Chondrocyte (in vitro differentiated cells): ENCODE measurements at places on chromosomes 13 and 19. TPM values are rescaled to one million over a fixed set of nuclear protein-coding genes. Genes with fewer than 3 reads are reported as not detected.

- no peaks in the 10 kb centered on the region for H3K4me1 ChIP-seq
- H3K36me3 ChIP-seq: peaks cover 1% of the 10 kb centered on the region
- no peak overlapping the region for H3K4me3 ChIP-seq
- peaks cover 2% of the 10 kb centered on the region for H3K27me3 ChIP-seq
- no peak overlapping the region for H3K27ac ChIP-seq
- no peak for DNase-seq
Measured at GRCh38 chr13:46934749-46935148, 37.9 kb upstream of the HTR2A start.

DNA sequence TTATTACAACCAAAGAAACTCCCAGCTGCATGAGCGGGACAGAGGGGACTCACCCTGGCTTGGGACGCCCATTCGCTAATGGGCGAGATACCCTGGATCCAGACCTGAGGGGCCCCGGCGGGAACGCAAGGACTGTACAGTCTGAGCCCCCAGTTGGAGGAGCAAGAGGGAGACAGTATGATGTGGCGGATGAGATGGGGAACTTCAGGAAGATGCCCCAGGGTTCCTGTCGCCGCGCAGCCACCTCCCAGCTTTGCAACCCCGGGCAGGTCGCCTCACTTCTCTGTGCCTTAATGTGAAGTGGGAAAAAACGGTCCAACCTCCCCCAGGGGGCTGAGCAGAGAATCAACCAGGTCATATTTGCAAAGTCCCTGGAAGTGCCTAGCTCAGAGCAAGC lies 2.5 kb downstream of the NPAS1 start:
- H3K27ac ChIP-seq: no peak overlapping the region
- no peak for DNase-seq
- H3K4me1 ChIP-seq: peaks cover 8% of the 10 kb centered on the region
- peaks cover 2% of the 10 kb centered on the region for H3K36me3 ChIP-seq
- H3K27me3 ChIP-seq: peaks cover 22% of the 10 kb centered on the region
- no peak overlapping the region for H3K4me3 ChIP-seq

GRCh38 chr13:75195495-75196146 lies 286.3 kb downstream of the TBC1D4 start:
- H3K27me3 ChIP-seq: no peaks in the 10 kb centered on the region
- peak overlapping the region; percentile 95 for H3K27ac ChIP-seq
- peaks cover 48% of the 10 kb centered on the region for H3K4me1 ChIP-seq
- DNase-seq: no peak
- peaks cover 1% of the 10 kb centered on the region for H3K36me3 ChIP-seq

- H3K4me1 ChIP-seq: peaks cover 11% of the 10 kb centered on the region
- no peak for DNase-seq
- H3K36me3 ChIP-seq: no peaks in the 10 kb centered on the region
- no peak overlapping the region for H3K4me3 ChIP-seq
- H3K27ac ChIP-seq: no peak overlapping the region
Measured at GRCh38 chr13:62747152-62747551, 1331.5 kb upstream of the PCDH20 start.

- no peak overlapping the region for H3K27ac ChIP-seq
- no peaks in the 10 kb centered on the region for H3K27me3 ChIP-seq
- H3K4me1 ChIP-seq: no peaks in the 10 kb centered on the region
- peaks cover 3% of the 10 kb centered on the region for H3K36me3 ChIP-seq
- H3K4me3 ChIP-seq: no peak overlapping the region
- DNase-seq: no peak
Measured at GRCh38 chr19:33040994-33041827, 23.5 kb downstream of the RHPN2 start.

GRCh38 chr13:110702591-110703526 lies 3.1 kb downstream of the CARS2 start:
- H3K27ac ChIP-seq: peak overlapping the region; percentile 82
- H3K27me3 ChIP-seq: no peaks in the 10 kb centered on the region
- DNase-seq: no peak
- peaks cover 16% of the 10 kb centered on the region for H3K36me3 ChIP-seq
- H3K4me1 ChIP-seq: peaks cover 39% of the 10 kb centered on the region

- no peak overlapping the region for H3K4me3 ChIP-seq
- H3K27ac ChIP-seq: no peak overlapping the region
- no peaks in the 10 kb centered on the region for H3K27me3 ChIP-seq
- H3K4me1 ChIP-seq: peaks cover 13% of the 10 kb centered on the region
- no peak for DNase-seq
- peaks cover 1% of the 10 kb centered on the region for H3K36me3 ChIP-seq
Measured at GRCh38 chr13:57969951-57970350, 338.4 kb downstream of the PCDH17 start.

The SBSN gene
- 0.30 to 0.56 TPM (median 0.36 TPM) in 3 replicates for total RNA-seq

The CEACAM16 gene
- not detected in 3 replicates for total RNA-seq

The KLK4 gene
- not detected in 3 replicates for total RNA-seq
